ENCODE measurements at places on chromosomes 11 and 22.

GRCh38 chr22:42353883-42354727 is 78.1 kb downstream of the NFAM1 start:
- no peak for DNase-seq

GRCh38 chr11:98625526-98625925 is 395.2 kb upstream of the CNTN5 start:
- no peak for DNase-seq

DNA sequence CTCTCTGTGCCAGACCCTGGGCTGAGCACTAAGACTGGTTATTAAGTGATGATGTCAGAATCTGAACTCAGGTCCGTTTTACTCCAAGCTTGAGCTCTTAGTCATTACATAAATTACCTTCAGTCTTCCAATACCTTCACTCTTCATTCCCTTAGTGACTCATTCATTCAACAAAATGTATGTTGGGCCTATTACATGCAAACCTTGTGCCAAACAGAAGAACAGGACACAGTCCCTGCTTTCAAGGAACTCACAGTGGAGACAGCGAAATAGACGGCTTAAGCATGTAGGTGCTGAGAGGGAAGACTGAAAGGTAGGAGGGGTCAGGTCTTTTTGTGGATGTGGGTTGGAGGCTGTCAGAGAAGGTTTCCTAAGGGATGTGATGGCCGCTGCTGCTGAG is 3.3 kb downstream of the KCTD14 start:
- DNase-seq = no peak

GRCh38 chr11:35131886-35132285 is 7.1 kb upstream of the CD44 start:
- DNase-seq = no peak

GRCh38 chr11:133064152-133064877 is 468.0 kb downstream of the OPCML start:
- DNase-seq = peak; percentile 73

DNA sequence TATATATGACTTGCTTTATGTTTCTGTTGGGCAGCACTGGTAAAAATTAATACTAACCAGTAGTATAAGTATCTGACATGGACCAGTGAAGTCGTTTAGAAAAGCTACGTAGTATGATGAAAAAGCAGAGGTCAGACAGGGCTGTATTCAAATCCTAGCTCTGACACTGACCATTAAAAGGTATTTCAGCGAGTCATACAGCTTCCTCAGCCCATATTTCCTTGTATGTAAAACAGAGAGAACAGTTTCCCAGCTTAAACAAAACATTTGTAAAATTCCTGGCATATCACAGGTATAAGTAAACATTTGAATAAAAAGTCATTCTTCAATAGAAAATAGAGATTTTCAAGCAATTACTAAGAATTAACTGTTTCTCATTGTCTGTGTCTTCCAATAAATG is 4.2 kb downstream of the NOX4 start:
- no peak for DNase-seq

DNA sequence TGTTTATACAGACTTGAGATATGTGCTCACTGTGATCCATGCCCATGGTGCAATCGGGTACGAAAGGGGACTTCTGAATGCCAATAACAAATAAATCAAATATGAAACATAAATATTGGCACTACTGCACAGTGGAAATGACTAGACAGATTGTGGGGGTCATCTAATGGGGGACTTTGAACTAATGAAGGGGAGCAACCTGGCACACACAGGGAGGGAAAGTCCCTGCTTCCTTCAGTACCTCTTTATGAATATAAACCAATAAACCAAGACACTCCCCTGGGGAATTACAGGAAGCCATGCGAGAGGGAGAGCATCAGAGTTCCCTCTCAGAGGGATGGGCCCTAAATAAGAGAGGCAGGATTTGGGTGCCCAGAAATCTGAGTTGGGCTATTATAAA is 21.1 kb downstream of the MIF start:
- no peak for DNase-seq

GRCh38 chr22:22748297-22748743 is 103.9 kb downstream of the GGTLC2 start:
- DNase-seq = no peak

DNA sequence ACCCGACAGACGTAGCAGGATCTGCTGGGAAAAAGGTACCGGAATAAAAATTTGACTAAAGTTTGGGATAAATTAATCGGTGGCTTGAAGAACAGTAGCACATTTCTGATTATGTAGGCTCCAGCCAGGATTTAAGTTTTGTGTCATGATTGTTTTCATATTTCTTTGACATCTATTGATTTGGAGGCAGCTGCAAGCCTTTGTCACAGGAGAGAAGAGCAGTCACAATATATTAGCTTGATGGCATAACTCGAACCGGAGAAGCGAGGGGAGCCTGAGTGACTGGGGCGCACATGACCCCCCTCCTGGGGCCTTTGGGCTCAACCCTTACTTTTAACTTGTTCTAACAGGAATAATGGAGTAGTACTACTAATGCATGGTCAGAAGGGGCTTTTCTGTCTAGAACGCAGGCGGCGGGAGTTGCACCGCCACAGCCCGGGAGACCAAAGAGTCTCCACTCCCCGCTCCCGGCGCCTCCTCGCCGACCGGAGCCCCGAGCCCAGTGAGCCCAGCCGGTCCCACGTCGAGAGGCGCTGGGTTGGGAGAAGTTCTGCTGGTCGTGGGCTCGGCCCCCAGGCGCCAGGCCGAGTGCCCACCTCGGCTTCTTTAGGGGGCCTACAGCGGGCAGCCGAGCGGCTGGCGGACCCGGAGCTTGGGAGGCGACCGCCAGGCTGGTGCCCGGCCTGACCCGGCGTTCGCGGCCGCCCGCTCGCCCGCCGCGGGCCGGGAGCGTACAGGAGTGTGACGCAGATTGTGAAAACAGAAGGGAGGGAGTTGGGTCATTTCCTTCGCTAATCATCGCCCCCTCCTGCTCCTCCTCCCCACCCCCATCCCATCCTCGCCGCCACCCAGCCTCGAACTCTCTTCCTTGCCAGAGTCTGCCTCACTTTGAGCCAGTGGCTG is 15.7 kb upstream of the PAX6 start:
- no peak for DNase-seq

GRCh38 chr22:37119872-37120271 is 10.4 kb upstream of the TMPRSS6 start:
- no peak for DNase-seq

GRCh38 chr22:30453731-30454510 is 17.9 kb downstream of the SEC14L3 start:
- no peak for DNase-seq

- peak; percentile 22 for DNase-seq
Observed at GRCh38 chr11:57163160-57163868, 18.4 kb upstream of the LRRC55 start.

DNA sequence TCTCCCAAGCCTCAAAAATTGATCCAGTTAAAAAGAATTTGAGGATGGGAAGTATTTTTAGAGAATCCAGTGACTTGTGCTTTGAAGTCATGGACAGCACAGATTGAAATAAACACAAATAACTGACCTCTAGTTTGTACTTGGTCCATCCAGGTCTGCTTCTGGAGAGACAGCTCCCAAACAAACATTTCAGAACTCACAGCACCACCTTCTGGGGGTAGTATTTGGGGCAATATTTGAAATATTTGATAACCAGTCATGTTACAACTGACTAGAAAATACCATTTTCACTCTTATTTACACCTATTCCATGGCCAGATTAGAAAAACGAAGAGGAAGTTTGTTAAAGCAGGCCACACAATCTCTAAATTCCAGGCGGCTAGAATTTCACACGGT is 56.2 kb downstream of the CTSC start:
- no peak for DNase-seq

DNA sequence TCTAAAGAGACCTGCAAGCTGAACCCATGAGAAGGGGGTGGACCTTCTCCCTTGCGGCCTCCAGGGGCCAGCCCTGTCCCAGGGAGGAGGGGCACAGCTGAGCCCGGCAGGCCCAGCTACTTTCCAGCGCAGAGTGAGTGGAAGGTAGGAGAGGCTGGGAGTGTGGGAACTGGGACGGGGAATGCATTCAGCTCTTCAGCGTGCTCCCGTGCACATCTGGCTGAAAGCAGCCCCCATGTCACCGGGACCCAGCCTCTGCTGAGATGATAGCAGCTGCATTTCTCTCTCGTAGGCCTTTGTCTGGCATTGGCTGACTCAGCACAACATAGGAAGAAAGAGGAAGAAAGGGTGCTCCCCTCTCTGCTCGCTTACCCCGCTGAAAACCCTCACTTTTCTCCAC is 951.5 kb downstream of the TBC1D22A start:
- DNase-seq = no peak

DNA sequence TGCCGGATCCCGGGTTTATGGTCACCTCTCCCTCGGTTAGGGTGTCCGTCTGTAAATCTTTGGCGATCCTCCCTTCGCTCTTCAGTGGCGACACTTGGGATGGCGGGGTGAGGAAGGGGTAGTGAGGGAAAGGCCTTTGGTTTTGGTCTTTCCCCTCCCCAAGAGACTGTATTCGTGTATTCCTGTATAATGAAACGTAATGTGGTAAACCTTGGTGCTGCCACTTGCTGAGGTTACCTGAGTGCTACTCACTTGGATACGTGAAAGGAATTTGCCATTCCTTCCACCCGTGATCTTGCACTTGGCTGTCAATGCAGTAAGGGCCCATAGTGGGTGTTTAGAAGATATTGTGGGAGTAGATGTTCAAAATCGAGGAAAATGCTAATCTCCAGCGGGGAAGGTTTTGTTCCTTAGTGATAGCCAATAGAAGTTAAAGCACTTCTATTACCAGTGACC is 578 bp upstream of the NUP160 start:
- DNase-seq = no peak

GRCh38 chr11:100984668-100985067 is 144.9 kb downstream of the PGR start:
- no peak for DNase-seq

DNA sequence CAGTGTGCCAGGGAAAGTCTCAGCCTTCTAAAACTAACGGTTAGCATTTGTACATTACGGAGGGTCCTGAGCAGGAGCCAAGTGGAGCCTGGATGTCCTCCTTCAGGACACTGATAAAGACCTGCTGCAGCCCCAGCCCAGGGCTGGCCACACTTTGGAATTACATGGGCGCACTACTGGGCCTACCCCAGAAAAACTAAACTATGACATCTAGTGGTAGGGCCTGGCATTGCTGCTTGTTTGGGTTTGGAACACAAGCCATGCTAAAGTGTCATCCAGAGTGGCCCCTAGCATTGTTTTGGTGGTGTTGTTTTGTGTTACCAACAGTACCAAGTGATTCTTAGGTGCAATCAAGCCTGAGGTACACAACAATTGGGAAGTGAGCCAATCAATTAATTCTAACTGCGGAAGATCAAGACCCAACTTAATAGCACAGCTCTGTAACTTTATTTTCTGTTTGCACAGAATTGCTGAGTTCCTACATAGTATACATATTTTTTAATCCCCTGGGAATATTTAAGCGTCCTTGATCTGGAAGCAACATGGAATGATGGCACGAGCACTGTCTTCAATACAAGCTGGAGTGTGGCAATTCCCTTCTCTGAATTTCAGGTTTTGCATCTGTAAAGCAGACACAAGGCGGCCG is 340.7 kb downstream of the LARGE1 start:
- DNase-seq = peak; percentile 42

GRCh38 chr11:4826425-4826824 is 5.3 kb downstream of the OR51F2 start:
- DNase-seq = no peak

DNA sequence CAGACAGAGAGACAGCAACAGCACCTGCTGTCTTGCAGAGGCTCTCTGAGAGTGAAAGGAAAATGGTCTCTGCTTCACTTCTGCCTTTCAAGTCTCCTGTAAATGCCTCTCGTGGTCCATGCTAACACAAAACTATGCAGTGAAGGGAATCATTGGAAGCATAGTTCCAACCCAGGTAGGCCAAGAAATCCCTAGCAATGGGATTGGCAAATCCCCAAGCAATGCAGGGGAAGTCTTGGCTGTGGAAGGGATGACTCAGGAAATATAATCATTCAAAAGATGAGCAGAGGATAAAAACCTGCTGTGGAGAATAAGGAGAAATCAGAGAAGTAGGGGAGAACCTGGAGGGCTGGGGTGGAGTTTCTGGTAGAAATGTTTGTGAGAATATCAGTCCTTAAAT is 216.1 kb upstream of the ZBED5 start:
- no peak for DNase-seq

GRCh38 chr11:94854770-94855633 is 86.8 kb downstream of the AMOTL1 start:
- DNase-seq = no peak

DNA sequence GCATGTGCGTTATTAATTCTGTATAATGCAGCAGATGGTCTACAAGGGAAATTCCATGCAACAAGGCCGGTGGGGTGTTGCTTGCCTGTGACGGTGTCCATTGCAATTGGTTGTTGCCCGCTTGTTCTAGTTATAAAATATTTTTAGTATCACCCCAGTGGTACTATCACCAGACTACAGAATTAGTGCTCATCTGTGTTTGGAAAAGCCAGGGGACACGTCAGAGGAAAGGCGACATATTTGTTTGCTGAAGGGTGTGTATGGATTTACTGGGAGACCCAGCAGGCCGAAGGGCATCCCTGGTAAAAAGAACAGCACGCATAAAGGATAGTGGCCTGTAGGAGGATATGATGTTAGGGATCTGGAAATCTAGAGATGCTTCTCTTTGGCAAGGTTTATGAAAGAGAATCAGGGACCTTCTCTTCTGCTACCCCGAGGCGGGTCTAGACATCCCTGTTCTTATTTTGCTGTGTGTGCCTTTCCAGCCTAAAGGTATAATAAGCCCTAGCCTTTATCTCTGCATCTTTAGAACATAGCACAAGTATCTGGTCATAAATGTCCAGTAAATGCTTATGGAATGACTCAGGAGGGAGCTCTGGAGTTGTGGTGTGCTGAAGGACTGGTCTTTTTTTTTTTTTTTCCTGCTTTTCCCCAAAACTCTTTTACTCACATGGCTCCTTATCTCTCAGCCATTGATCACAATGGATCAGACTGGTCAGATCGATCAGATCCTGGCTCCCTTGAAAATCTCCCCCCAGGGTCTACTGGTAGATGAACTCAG is 90.9 kb downstream of the LDLRAD3 start:
- DNase-seq = no peak

DNA sequence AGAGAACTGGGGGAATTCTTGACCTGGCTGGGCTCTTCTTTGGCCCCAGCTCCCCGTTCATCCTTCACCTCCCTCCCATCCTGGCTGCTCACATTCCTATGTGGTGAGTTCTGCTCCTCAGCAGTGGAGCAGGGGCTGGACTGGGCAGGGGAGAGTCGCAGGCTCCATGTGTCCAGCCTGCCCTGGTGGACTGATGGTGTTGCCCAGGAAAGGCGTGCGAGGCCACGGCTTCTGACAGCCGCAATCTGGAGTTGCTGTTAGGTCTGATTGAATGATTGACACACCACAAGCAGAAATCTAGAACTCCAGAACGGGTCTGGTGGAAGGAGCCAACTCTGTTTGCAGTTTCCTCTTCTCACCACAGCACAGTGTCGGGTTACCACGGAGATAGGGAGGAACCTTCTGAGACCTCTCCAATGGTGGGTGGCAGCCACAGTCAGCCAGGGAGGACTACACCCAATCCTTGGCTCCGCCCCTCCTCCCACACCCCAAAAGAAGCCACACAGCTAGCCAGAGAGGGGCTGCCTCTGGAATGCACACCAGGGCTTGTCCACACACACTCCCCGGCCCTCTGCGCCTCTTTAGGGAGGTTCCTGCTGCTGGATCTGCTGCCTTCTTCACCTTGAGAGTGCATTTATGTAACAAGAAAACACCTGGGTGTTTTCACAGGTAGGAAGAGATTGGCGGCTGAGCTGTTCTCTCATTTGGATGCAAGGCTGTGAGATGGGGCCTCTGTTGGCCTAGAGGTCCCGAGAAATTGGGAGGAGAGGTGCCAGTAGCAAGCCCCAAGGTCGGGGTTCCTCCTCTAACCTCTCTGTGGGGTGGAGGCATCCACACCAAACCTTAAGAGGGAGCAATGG is 56.4 kb upstream of the CD44 start:
- no peak for DNase-seq

All from hippocampal formation (tissue), 2 donors.